ENCODE measurements at places on chromosomes 7 and 10.

- DNase-seq: no peak
These were observed 8.1 kb downstream of the SRGN start for GRCh38 chr10:69096045-69096444.

DNA sequence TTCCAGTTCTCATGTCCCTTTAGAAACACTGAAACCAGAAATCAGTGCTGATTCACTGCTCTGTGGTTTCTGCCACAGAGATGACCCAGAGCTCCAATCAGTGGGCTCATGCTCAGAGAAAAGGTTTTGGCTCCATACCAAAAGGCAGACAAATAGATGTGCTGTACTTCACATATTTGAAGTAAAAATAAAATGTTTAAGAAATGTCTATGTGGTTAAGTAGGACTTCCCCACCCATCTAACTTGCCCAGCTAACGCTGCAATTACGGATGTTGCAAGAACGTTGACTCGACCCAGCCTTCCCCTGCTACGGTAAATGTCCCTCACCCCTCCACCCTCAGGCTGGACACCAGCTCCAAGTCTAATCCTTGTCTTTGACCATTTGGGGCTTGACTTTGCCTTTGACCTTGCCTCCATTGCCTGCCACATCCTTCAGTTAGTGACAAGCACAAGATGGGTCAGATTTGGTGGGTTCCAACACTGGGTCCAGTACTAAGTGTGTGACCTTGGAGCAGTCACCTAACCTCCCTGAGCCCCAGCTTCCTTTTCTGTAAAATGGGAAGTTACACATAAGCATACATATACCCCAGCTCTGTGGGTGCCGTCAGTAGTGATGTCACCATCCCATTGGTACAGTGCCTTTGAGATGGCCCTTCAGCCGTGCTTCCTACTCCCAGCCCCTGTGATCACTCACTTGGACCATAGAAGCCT lies 95.8 kb downstream of the CHST15 start:
- DNase-seq: no peak

DNA sequence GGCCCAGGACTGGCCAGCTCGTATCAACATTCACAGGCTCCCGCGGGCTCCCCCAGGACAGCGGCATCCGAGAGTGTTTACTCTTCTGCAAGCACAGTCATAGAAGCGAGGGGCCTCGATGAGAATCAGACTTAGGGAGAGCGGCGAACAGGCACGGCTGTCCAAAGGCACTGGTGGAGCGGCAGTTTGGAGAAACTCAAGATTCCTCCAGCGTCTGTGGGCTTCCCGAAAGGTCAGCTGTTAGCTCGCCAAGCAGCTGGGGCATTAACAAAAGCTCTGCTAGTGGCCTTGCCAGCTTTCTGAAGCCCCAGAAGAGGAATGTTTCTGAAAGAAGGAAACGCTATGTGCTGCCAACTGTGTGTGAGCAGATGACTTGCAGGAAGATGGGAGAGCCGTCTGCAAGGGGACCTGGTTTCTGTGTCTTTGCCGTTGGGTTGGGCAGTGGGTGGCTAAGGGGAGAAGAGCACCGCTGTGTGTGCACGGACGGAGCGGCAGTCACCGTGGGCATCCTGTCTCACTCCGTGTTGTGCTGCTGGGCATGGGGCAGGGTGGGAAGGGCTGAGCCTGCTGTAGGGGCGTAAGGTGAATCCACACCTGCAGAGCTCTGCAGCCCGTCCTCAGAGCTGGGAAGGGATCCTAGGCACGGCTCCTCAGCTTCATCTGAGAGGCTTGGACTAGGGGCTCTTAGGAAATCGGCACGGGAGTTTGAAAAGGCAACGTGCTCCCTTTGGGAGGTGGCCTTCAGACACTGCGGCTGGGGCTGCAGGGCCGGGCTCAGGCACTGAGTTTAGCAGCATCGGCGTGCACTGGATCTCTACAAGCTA lies 42.1 kb downstream of the AMZ1 start:
- no peak for DNase-seq

DNA sequence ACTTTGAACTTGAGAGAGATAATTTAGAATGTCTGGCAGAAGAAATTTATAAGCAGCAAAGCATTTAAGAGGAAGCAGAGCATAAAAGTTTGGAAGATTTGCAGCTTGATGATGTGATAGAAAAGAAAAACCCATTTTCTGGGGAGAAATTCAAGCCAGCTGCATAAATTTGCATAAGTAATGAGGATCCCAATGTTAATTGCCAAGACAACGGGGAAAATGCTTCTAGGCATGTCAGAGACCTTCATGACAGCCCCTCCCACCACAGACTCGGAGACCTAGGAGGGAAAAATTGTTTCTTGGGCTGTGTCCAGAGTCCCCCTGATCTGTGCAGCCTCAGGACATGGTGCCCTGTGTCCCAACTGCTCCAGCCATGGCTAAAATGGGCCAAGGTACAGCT lies 263.6 kb upstream of the POT1 start:
- DNase-seq: no peak

DNA sequence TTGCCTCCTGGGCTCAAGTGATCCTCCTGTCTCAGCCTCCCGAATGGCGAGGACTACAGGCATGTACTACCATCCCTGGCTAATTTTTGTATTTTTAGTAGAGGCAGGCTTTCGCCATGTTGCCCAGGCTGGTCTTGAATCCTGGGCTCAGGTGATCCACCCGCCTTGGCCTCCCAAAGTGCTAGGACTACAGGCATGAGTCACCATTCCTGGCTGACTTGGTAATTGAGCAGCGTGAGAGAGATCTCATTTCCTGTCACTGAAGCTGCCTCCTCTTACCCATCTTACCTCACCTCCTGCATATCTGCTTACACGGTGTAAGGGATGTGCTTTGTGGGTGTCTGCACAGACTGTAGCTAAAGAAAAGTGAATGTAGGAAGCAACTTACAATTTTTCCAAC lies 9.7 kb downstream of the IFIT3 start:
- no peak for DNase-seq

DNA sequence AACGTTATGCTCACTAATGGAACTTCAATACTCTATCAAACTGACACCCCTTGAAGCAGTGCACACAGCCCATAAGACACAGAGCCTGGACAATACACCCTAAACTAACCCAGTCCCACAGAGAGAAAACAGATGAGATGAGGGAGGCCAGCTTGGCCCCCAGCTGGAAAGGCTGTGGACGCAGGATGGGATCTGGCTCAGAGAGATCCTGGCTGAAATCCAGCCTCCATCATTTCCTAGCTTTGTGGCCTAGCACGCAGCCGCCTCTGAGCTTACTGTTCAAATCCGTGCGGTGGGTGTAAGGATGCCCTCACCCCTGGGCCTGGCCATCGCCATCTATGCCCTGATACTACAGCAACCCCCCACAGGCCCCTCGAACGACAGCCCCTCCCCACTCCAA lies 32.7 kb downstream of the SNX8 start:
- no peak for DNase-seq

DNA sequence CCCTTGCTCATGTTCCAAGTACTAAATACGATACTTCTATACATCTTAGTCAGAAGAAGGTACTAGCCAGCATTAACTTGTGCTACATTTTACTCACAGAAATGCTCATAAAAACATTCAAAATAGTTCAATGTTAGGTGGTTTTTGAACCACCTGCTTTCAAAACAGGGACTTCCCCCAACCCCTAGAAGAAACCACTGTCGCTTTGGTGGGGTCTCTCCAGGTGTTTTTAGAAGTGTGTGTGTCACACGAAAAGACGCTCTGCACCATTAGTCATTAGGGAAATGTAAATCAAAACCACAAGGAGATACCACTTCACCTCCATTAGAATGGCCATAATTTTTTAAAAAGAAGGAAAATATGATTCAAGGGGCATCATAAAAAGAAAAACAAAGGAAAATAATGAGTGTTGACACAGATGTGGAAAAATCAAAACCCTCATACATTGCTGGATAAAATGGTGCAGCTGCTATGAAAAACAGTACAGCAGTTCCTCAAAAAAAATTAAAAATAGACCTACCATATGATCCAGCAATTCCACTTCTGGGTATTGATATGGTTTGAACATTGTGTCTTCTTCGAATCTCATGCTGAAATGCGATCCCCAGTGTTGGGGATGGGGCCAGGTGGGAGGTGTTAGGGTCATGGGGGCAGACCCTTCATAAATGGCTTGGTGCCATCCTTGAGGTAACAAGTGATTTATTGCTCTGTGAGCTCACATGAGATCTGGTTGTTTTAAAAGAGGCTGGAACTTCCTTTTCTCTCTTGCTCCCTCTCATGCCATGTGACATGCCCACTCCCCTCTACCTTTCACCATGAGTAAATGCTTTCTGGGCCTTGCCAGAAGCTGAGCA lies 74.2 kb downstream of the MALSU1 start:
- DNase-seq: peak; percentile 33

GRCh38 chr7:151032936-151033863 lies 5.0 kb downstream of the ABCB8 start:
- DNase-seq: no peak

GRCh38 chr10:84176351-84176750 lies 2.8 kb downstream of the GPR15LG start:
- no peak for DNase-seq

DNA sequence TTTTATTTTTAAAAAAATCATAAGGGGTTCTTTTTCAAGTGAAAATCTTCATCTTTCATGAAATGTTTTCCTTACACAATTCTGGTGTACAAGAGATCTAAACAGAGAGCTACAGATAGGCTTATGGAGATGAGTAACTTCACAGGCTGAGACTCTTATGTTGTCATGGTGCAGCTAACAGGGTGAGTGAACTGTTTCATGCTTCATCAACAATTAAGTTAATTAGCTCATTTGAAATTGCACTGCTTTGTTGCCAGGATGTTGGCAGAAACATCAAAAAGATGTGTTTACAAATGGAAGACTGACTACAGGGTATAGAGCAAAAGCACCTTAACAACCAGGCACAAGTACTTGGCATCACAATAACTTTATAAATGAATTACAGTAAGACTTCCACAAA lies 230.8 kb downstream of the FOXP2 start:
- DNase-seq: no peak

GRCh38 chr7:143397710-143398530 lies 10.7 kb downstream of the EPHA1 start:
- no peak for DNase-seq

DNA sequence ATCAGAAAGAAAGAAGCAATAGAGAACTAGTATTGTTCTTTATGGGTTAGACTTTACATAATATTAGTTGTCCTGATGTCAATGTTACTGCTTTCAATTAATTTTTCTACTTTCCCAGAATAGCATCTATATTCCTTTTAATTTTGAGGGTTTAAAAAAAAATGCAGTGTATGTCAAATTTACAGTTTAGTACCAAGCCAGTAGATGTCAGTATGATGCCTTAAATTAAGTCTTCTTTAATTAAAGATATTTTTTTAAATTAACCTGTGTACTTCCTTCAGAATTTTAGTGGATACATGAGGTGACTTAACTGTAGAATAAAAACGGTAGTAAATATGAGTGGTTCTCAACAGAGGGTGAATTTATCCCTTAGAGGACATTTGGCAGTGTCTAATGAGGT lies 35.2 kb upstream of the STOX1 start:
- no peak for DNase-seq

- DNase-seq: no peak
These were observed 35.2 kb upstream of the NUB1 start for GRCh38 chr7:151306374-151306773.

DNA sequence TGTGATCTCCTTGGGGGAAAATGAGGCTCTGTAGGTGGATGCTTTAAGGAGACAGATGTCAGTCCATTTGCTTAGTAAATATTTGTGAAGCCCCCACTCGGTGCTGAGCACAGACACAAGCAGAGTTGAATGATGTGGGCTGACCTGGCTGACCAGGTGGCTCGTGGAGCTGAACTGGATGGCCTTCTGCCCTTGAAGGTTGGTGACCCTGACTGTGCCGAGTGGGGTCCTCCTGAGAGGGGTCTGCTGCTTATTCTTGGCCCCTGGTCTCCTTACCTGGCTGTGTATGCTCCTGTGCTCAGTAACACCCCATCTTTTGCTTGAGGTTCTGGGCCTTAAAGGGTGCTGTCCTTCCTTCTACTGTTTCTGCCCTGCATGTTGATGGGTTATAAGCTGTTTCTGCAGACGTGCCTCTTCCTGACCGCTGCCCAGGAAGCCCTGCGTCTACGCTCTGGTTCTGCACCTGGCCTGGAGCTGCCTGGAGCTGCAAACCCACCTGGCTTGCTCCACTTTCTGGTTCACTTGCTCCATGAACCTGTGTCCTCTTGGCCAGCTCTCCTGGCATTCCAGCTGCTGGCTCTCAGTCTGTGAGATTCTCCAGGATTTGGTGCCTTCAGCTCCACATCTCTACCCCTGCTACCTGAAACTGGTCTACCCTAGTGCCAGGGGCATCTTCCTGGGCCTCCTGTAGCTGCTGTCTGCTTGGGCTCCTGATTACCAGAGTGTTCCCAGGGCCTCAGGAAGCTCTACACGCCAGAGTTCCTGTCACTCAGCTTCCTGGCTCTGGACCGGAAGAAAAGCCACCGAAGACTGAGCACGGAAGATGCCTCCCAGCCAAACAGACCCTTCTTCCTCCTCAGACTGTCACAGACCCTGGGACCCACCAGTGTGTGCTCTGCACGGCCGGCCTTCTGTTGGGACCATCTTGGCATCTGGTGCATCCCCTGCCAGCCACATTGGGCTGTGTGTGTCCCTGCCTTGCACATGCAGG lies 76.5 kb downstream of the ADCY1 start:
- DNase-seq: no peak

GRCh38 chr7:23938937-23939552 lies 229.0 kb downstream of the STK31 start:
- DNase-seq: no peak

DNA sequence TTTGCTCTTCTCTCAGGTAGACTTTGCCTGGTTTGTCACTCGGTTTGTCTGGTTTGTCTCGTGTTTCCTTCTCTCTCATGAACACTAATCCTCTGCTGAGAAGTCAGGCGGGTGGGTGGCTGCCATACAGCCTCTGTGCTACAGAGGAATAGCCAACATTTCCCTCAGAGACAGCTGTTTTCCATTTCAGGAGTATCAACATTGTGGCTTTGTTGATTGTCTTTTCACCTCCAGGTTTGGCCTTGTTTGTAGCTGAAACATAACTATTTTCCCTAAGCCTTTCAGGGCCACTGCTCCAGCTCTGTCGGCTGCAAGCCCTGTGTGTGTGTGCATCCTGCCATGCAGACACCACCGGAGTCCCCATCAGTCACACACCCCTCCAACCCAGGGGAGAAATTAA lies 122.8 kb downstream of the BAMBI start:
- DNase-seq: no peak

- no peak for DNase-seq
These were observed 10.3 kb upstream of the ANKRD7 start for GRCh38 chr7:118214051-118214832.

Data from GF-D8 (cell line).